ENCODE measurements at places on chromosomes 11 and 22.

- no peak within 1 kb of the TSS for H3K4me3 ChIP-seq
- no peak within 1 kb of the TSS for H3K27ac ChIP-seq
- no peaks in the 10 kb centered on the region for H3K4me1 ChIP-seq
- H3K36me3 ChIP-seq, result no peaks in the 10 kb centered on the region
- H3K27me3 ChIP-seq, result no peaks in the 10 kb centered on the region
Measured at GRCh38 chr11:60455531-60456042, at the start of gene MS4A1. Gene MS4A1, plus strand, starts transcription at chr11:60455847. Its CDS starts 6,528 bp downstream, at chr11:60462375.

- no peaks in the 10 kb centered on the region for H3K36me3 ChIP-seq
- no peak for DNase-seq
- H3K27ac ChIP-seq, result no peak overlapping the region
- H3K4me1 ChIP-seq, result peaks cover 15% of the 10 kb centered on the region
- no peaks in the 10 kb centered on the region for H3K27me3 ChIP-seq
Measured at GRCh38 chr11:67278135-67278938, 10.8 kb upstream of the ANKRD13D start.

- 0 out of 2 replicates have a peak, but pooled peaks cover 10% of the 10 kb centered on the region for H3K27me3 ChIP-seq
- no peaks in the 10 kb centered on the region for H3K36me3 ChIP-seq
- H3K27ac ChIP-seq, result no peak overlapping the region
- peak overlapping the region; percentile 97 for H3K4me3 ChIP-seq
- H3K4me1 ChIP-seq, result peaks cover 24% of the 10 kb centered on the region
- peak; percentile 87 for DNase-seq
Measured at GRCh38 chr22:42437488-42438292, 5.5 kb upstream of the NFAM1 start.

GRCh38 chr22:37435970-37436603, 8.8 kb upstream of the ELFN2 start:
- H3K27ac ChIP-seq, result no peak overlapping the region
- peak; percentile 19 for DNase-seq
- no peaks in the 10 kb centered on the region for H3K36me3 ChIP-seq
- no peaks in the 10 kb centered on the region for H3K27me3 ChIP-seq

DNA sequence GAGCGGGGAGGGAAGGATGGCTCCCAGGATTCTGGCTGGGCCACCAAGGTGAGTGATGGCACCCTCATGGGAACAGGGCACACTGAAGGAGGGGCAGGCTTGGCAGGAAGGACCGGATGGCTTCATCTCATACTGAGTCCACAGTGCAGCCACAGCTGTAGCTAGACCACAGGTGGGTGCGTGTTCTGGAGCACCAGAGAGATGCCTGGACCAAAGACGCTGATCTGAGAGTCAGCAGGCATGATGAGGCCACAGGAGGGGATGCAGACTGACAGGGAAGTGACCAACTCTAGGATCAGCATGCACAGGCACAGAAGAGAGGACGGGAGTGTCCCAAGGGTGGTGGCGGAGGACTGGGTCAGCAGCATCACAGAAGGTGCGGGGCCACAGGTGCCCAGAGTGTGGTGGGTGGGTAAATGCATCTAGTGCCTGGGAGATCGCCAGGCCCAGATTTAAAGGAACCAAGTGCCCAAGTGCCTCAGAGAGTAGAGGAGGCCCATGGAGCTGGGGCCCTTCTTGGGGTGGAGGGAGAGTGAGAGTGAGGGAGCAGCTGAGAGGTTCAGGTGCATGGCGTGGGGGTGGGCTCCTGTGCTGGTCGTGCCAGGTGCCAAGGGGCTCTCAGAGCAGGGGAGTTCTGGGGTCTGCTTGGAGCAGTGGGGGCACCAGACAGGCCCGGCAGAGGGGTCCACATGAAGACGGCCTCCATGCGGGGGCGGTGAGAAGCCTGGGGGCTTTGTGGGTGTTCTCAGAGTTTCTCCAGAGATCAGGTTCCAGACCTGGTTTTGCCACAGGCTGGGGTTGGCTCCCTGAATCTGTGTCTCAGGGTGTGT, 113.7 kb downstream of the CEP164 start:
- H3K36me3 ChIP-seq, result no peaks in the 10 kb centered on the region
- DNase-seq, result no peak
- no peak overlapping the region for H3K4me3 ChIP-seq
- H3K27ac ChIP-seq, result no peak overlapping the region
- H3K4me1 ChIP-seq, result no peaks in the 10 kb centered on the region

GRCh38 chr11:87901341-87901740, 273.9 kb downstream of the RAB38 start:
- DNase-seq, result no peak
- peaks cover 6% of the 10 kb centered on the region for H3K4me1 ChIP-seq
- H3K27ac ChIP-seq, result no peak overlapping the region
- H3K36me3 ChIP-seq, result no peaks in the 10 kb centered on the region
- H3K4me3 ChIP-seq, result no peak overlapping the region
- no peaks in the 10 kb centered on the region for H3K27me3 ChIP-seq

GRCh38 chr11:74132833-74133232, 38.0 kb downstream of the C2CD3 start:
- H3K27me3 ChIP-seq, result no peaks in the 10 kb centered on the region
- no peak overlapping the region for H3K4me3 ChIP-seq
- DNase-seq, result no peak
- peaks cover 12% of the 10 kb centered on the region for H3K36me3 ChIP-seq
